NCI-H82 (cell line): ENCODE measurements at places on chromosomes 11 and 22.

GRCh38 chr11:61482513-61482912, 26.0 kb upstream of the LRRC10B start:
- peak; percentile 31 for DNase-seq

DNA sequence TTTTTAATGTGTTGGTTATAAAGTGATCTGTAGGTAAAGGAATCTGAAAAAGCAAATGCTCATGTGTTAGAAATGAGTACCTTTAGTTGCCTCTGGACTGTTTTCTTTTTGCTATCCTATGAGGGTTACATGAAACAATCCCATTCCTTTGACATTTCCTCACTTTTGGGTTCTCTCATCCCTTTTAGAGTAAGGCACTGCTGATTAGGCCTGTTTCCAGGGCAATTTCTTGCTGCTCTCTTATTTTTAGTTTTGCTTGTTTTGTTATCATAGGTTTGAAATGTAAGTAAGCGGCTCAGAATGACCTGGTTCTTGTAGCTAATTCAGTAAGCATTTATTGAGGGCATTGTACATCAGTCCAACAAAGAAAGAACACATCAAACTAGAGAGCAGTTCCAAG, 138.9 kb downstream of the DDX10 start:
- no peak for DNase-seq

DNA sequence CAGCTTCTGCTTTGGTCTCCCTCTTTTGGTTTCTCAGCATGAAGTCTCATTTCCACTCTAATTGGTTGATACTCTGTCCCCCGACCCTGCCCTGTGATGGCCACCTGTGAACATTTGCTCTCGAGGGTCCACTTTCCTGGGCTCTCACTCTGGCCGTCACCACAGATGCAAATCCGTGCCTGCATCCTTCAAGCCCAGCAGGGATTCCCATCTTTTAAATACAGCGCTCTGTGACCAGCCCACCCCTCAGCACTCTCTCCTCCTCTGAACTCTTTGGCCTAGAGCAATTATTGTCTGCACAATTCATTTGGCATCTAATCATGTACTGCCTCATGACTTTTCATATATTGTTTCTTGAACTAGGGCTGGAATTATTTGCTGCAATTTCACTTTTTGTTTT, 26.0 kb downstream of the PKNOX2 start:
- no peak for DNase-seq

- peak; percentile 69 for DNase-seq
Observed at GRCh38 chr11:124867700-124868099, 2.5 kb downstream of the ROBO3 start.

GRCh38 chr11:118366287-118366686, 6.9 kb downstream of the UBE4A start:
- DNase-seq: no peak

DNA sequence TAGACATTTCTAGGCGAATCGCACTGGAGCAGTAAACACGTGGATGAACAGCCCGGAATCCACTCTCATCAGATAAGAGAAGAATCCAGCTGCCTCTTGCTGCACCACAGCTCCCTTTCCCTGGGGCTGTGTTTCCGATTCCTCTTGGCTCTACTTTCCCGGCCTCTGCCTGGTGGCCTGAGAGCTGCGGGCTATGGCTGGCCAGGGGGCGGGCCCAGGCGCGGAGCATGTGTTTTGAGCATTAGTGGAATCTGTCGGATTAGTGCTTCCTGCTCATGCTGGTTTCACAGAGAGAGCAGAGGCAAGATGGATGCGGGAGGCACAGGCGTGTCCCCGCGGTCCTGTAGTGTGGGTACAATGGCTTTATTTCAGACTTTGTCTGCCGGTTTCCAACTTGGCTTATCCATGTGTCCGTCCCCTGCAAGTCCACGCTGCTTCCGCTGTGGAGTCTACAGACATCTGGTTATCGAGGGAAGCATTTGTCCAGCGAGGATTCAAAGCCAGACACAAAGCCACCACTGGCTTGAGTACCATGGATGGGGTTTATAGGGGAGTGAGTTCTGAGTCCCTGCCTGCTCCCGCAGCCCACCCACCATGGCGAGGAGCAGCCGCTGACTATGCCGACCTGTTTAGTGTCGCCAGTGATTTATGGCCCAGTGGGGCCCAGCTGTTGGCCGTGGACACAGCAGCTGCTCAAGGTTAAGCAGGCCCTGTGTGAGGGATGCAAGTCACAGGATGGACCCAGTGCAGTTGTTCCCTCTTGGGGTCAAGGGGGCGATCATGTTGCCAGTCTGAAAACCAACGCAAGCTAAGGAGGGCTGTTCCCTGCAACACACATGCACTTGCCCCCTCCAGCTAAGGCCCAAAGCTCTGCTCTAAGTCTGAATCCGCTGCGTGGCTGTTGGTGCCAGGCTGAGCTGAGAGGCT, 43.3 kb upstream of the EP300 start:
- peak; percentile 93 for DNase-seq

- DNase-seq: no peak
Observed at GRCh38 chr11:16669799-16670415, 68.5 kb upstream of the C11orf58 start.

DNA sequence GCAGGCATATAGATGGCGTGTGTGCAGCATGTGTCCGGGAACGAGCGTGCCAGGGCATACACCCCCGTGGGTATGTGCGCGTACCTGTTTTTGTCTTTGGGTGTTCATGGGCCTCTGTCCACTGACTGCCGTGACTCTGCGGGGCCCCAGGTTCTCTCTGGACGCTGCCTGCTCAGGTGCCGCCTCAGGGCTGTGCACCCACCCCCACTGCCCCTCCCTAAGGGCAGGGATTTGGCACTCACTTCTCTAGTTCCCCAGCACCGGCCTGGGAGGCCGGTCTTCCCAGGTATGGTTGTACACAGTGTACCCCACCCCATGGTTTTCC, 111.5 kb downstream of the ST3GAL4 start:
- DNase-seq: no peak

GRCh38 chr11:9692691-9693090, 28.8 kb downstream of the SWAP70 start:
- DNase-seq: no peak

DNA sequence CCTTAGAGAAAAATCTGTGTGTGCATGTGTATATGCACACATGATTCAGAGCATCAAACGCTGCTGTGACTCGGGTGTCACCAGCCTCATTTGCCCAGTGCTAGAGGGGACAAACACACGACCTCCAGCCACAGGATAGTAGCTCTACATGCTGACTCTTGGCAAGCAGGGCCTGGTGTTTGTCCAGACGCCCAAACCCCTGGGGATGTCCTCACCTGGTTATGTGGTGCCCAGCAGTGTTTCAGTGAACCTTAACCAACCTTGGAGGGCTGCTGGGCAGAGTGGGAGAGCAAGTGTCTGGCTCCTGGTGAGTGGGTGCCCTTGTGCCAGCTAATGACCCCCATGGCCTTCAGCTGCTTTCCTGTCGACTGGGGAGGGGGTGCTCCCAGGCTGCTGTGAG, 26.7 kb downstream of the IGLL1 start:
- no peak for DNase-seq

DNA sequence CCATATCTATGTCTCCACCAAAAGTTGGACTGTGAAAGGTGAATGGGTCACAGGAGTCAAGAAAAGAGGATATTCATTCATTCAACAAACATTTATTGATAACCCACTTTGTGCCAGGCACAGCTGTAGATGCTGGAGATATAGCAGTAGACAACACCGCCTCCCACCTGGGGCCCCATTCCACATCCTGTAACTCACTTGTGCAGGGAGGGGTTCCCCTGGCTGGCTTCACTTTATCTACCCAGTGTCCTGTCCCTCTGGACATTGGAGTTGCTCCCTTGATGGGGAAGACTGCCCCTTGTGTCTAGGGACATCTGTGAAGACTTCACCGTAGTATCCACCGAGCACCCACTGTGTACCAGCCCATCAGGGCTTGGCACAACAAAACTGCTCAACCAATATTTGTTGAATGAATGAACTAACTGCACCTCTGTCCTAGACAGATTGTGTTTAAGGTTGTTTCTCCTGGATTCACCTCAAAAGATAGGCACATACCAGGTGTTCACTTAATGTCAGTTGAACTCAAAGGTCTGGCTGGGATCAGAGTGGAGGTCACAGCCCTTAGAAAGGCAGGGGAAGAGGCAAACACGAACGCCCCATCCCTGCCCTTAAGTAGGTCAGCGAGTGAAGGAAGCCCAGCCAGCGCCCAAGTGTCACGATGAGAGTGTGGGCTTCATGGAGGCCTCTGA, 1.4 kb upstream of the OVOL1 start:
- DNase-seq: no peak

GRCh38 chr22:26406118-26406517, 22.9 kb upstream of the ASPHD2 start:
- DNase-seq: no peak

DNA sequence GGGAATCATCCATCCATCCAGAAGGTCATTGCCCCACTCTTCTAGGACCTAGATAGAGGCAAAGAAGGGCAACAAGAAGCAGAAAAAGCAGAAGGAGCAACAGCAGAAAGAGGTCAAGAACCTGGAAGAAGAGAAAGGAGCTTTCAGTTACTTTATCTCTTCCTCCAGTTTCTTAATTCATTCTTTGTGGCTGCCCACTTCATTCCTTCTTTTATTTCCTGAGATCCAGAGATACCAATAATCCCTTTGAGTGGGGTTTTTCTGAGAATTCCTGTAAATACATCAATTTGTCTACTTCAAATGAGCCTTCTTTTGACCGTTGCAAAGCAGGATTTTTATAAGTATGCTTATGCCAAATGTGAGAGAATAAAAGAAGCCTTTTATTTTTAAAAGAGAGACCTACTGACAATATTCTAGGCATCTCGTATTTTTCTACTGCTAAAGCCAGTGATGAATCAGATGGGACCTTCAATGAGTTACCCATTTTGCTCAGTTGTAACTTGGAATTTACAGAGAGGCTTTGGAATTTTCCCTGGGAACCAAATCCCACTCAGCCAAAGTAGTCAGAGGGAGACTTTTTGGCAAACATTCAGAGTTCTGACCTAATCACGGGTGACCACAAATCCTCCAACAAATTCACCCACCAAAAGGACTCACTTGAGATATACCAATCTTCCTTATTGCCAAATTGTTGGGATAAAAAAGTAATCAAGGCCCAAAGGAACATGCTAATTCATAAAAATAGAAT, 54.9 kb downstream of the ZC3H12C start:
- no peak for DNase-seq

DNA sequence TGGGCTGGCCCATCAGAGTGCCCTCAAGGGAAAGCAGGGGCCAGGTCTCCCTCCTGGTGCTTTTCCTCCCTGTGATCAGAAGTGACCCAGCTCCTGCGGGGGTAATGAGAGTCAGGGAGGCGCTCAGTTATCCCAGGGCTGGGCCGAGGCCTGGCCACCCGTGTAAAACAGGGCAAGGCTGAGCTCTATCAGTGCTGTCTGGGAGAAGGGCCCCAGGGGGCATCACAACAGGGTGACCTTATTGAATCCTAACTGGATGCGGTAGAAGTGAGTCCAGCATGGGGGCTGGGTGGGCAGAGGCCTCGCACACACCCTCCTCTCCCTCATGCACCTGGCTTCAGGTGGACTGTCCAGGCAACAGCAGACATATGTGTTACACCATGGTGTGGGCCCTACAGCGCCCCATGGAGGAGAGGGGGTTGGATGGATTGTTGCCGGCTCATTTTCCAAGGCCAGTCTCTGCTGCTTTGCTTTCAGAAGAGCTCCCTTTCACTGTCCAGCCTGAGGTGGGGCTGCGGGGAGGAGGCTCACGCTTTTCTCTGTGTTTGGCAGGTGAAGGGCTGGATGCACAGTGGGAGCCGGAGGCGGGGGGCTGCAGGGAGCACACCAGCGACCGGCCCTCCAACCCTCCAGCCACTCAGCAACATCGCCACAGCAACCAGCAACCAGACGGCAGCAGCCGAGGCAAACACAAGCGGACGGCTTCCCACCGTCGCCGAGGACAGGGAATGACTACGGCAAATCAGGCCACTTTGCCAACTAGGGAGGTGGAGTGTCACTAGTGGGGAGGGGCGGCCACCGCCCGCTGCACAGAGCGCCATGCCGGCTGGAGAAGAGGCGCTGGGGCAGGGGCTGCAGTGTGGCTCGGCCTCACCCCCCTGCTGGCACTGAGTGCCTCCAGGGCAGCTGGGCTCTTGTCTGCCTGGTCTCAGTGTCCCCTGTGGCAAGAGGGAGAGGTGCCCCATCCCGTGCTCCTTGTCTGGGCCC, 24.7 kb downstream of the GNAZ start:
- no peak for DNase-seq

- peak; percentile 35 for DNase-seq
Observed at GRCh38 chr11:126282361-126282735, 545 bp upstream of the TIRAP start.

GRCh38 chr11:67483831-67484665, 1.2 kb downstream of the AIP start:
- DNase-seq: no peak

DNA sequence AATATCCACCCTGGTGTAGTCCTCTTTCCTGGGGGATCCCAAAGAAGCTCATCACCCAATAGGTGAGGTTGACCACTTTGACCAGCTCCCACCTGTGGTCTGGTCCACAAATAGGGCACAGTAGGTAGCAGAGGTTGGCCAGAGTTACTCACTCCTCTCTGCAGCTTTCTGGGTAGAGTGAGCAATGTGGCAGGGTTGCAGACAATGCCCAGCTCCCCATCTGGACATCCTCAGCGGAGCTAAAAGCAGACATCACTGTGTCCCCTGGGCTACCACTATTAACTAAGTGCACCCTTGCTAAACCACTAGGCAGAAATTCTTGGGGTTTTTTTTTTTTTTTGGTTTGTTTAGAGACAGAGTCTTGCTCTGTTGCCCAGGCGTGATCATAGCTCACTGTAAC, 48.4 kb upstream of the TP53I11 start:
- DNase-seq: no peak

GRCh38 chr11:67502328-67502979, 2.7 kb downstream of the PITPNM1 start:
- DNase-seq: no peak

GRCh38 chr11:2825889-2826678, 59.5 kb downstream of the CDKN1C start:
- no peak for DNase-seq

DNA sequence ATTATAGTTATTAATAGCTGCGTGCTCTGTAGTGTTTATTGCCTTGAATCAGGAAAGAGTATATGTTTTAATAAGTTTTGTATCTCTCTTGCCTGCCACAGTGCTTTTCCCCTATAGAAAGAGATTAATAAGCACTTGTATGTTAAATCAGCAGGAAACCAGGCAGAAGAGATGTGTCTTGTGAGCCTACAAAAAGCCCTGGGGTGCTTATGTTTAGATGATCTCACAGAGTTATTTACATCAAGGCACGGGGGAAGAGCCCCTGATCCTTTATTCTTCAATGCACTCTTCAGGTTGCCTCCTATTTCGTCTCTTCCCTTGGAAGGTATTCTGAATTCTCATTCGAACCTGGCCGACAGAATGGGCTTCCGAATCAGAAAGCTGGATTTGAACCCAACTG, 183.0 kb downstream of the MAML2 start:
- no peak for DNase-seq
